Neural crest cell (in vitro differentiated cells): ENCODE measurements at places on chromosomes 1 and 21. TPM values are rescaled to one million over a fixed set of nuclear protein-coding genes. Genes with fewer than 3 reads are reported as not detected.

- DNase-seq, result no peak
Measured at GRCh38 chr1:67801903-67802302, 31.4 kb downstream of the GNG12 start.

- no peak for DNase-seq
Measured at GRCh38 chr1:186421446-186421845, 39.5 kb downstream of the PDC start.

The C1orf141 gene
- total RNA-seq, result not detected in 2 replicates

The SFN gene
- total RNA-seq, result 0.30 TPM in 1 of 2 replicates, not detected in the other

The RLF gene
- 24.0 and 26.5 TPM in 2 replicates for total RNA-seq

The RXFP4 gene
- total RNA-seq, result not detected in 2 replicates

DNA sequence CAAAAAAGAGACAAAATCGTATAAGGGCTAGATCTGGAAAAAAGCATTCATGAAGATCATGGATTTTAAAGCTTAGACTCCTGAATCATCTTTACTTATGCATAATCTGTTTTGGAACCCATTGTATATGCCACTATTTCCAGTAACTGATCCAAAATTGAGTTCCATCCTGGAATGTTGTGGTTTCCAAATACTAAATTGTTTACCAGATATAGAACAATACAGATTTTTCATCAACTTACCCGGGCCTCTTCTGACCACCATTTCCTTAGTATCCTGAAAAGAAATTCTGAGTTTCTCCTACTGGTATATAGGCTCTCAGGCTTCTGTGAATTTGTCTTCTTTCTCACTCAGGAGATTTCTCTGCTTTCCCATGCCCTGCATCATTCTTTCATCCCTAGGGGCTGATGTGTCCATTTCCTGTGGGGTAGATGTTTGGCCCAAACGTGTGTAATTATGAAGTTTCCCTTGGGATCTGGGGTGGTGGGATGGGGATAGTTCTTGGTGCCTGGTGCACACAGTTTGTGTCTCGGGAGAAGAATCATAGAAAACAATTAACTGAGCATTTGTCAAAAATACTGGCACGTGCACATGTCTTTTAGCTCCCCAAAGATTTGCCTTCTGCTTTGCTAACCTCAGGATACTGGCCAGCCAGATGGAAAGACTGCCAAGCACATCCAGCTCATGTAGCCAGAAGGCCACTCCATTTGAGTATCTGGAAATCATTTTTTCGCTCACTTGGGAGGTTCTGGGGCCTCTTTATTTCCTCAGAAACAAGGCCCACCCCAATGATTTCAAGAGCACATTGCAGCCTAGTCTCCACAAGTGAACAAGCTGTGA is 127.8 kb downstream of the NTMT2 start:
- DNase-seq, result no peak

The RHCE gene
- 0.82 TPM in 1 of 2 replicates, not detected in the other for total RNA-seq

- no peak for DNase-seq
Measured at GRCh38 chr1:206538086-206538770, 30.9 kb downstream of the RASSF5 start.

DNA sequence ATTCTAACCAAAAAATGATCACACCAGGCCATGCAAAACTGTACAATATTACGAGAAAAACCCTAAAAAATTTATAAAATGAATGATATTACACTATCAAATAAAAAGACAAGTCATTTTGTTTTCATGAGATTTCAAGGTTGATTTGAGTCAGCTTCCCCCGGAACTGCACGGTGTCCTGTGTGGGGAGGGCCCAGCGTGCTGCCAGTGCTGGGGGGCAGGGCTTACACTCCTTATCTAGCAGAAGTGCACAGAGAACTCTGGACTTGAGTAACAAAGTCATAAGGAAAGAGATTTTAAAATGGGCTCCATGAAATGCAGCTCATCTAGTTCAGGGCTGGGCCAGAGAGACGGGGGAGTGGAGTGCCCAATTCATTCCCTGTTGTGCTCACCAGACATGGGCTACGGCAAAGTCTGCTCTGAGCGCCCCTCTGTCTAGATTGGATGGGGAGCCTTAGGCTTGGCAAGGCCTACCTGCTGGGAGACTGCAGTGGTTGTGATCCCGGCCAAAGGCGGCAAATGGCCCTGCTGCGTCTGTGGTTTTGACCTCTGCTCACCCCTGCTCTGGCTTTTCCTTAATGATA is 50.1 kb downstream of the COQ8A start:
- no peak for DNase-seq

GRCh38 chr1:154940651-154941194 is 4.2 kb upstream of the PMVK start:
- DNase-seq, result no peak

DNA sequence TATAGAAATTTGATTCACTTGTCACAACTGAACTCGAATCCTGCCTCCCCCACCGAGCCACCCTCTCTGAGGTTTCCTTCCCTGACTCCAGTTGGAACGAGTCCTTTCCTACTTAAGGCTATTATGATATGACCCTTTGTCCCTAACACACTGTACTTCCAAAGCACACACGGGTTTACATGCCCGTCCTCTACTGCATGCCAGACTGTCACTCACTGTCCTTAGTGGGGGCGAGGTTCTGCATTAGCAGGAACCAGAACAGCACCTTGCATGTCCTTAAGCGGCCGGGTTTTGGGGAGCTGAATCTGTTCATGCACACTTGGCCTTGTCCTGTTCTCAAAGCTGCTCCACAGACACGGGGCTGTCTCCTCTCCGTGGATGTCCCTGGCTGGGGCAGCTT is 164.6 kb upstream of the KCNJ6 start:
- no peak for DNase-seq

The LRRC53 gene
- not detected in 2 replicates for total RNA-seq

- no peak for DNase-seq
Measured at GRCh38 chr1:34212673-34213072, 36.0 kb downstream of the C1orf94 start.

- DNase-seq, result no peak
Measured at GRCh38 chr1:11728126-11728806, 7.7 kb upstream of the AGTRAP start.

The INSRR gene
- total RNA-seq, result 0.07 TPM in 1 of 2 replicates, not detected in the other

The STIL gene
- total RNA-seq, result 27.0 and 27.8 TPM in 2 replicates

DNA sequence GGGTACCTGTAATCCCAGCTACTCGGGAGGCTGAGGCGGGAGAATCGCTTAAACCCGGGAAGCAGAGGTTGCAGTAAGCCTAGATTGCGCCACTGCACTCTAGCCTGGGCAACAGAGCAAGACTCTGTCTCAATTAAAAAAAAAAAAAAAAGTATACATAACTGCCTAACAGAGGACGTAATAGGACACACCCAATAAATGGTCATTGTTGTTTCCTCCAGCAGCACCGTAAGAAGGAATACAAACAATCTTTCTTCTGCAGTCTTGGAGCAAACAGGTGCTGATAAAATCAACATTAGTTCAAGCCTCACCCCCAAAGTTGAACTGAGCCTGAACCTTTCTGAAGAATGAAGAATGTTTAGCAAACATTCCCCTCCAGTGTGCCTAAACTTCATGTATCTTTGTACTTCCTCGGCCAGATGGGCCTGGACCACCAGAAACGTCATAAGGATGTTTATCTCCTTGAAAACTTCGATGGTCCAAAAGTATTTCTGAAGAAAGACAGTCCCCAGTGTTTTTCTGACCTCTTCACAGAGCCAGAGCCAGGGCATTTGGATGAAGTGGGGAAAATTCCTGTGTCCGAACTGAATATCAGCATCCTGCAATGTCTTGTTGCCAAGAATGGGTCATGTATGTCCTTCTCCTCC is 136.8 kb upstream of the F3 start:
- no peak for DNase-seq

GRCh38 chr21:32320059-32320458 is 21.4 kb downstream of the MRAP start:
- DNase-seq, result no peak

The ZNF593 gene
- total RNA-seq, result 34.3 and 36.2 TPM in 2 replicates

The CHRM3 gene
- 2.3 and 2.7 TPM in 2 replicates for total RNA-seq

GRCh38 chr1:21865943-21866706 is 54.1 kb downstream of the LDLRAD2 start:
- no peak for DNase-seq

DNA sequence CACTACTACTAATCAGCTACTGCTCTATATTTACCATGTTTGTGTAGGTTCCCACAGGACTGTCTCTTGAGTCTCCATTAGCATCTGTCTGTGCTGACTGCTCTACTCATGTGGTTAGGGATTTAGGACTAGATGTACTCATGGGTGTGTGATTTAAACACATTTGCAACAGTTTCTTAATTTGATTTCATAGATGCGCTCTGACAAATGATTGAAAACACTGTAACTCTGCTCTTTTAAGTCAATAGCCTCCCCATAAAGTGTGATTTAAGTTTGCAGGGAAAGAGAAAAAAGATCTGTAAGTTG is 809.3 kb downstream of the NCAM2 start:
- DNase-seq, result no peak

- no peak for DNase-seq
Measured at GRCh38 chr21:32099812-32100416, 178.9 kb downstream of the MIS18A start.
